ENCODE measurements at places on chromosomes 7 and 10.

DNA sequence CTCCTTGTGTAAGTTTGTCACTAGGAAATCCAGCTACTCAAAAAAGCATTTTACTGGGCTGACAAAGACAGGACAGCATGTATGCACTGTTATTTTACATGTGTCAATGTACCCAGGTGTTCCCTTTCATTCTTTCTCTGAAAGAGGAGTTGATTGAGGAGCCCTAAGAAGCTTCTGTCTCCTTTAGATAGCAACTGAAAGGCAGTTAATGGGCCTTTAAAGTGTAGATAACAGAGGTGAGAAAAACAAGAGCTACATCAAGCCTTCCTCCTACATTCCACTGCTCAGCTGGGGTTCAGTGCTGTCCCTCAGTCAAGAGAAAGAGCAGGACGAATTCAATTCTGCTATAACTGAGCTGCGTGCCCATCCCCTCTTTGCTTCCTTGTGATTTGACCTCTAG, 12.8 kb upstream of the WIPF3 start:
- DNase-seq: no peak

DNA sequence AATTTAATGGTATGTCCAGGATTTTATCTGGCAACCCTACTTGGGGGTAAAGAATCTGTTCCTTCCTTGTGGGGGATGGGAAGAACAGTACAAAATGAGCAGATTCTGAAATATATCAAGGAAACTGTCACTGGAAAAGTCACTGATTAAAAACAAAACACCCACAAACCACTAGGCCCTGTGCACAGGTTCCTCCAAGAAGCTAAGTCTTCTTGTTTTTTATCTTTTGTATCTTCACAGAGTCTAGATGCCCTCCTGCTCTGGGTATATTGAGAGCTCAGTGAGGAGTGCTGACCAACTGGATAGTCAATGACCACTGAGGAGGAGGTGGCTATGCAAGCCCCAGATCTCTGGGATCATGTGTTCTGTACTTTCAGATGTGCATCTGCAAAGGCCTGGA, 86.8 kb upstream of the ANKRD1 start:
- DNase-seq: no peak

DNA sequence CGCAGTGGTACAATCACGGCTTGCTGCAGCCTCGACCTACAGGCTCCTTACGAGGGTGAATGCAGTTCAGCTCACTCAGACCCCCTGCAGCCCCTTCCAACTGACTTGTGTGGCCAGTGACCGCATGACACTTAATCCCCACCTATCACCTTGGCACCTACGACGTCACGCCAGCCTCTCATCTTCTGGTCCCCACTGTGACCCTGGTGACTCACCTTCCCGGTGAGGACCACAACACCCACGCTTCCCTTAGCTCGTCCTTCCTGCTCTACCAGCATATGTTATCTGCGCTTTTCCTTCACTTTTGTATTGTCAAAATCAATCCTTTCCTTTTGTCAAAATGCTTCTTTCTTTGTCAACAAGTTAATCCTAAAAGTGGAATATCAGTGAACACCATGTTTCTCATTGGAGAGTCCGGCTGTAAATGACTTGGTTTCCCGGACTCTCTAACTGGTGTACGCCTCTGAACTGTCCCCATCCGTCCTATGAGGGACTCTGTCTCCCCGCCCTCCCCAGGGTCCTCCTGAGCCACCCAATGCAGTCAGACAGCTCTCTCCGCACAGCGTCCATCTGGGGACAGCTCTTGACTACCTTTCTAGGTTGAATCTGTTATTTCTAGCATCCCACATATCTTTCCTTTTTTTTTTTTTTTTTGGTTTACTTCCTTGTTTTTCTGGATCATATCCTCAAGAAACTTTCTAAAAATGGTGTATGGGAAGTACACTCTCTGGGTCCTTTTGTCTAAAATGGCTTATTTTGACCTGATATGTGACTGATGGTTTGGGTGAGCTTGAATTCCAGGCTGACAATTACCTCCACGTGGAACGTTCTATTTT, 37.3 kb downstream of the CFAP46 start:
- no peak for DNase-seq

GRCh38 chr10:80464557-80465450, 10.7 kb downstream of the TSPAN14 start:
- DNase-seq: no peak

GRCh38 chr7:15932318-15932717, 245.8 kb upstream of the MEOX2 start:
- DNase-seq: no peak

- no peak for DNase-seq
These were observed 91.5 kb upstream of the KIF5B start for GRCh38 chr10:32147730-32148129.

GRCh38 chr10:124285587-124286527, 132.9 kb downstream of the OAT start:
- DNase-seq: no peak

- DNase-seq: no peak
These were observed 48.5 kb downstream of the FEZF1 start for GRCh38 chr7:122256046-122256445.

- no peak for DNase-seq
These were observed 21.9 kb upstream of the FOXP2 start for GRCh38 chr7:114392686-114393085.

DNA sequence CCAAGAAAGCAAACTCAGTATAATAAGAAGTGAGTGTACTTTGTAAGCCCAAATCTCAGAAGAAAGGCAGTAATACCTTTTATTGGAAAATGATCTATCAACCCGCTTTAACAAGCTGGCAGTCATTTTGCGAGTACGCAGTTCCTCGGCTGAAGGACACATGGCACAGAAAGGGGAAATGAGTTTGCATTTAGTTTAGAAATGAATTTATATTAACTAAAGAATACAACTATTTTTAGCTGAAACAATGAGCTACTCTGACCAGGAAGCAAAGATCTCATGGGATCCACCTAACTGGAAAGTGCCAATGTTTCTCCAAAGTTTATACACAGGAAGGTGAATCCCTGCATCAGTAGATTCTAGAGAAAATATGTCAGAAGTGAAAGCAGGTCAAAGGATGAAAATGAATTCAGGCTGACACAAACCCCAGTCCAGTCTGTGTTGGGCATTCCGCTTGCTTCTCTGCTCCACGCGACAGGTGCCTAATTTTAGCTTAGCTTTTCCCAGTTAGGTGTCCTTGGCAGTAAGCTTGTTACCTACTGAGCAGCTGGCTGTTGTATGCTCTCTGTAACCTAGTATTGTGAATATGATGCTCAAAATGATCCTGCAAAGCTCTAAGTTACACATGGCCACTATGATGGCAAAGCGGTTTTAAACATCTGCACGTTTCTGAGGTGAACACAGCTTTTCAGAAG, 112.8 kb downstream of the LARP4B start:
- no peak for DNase-seq

DNA sequence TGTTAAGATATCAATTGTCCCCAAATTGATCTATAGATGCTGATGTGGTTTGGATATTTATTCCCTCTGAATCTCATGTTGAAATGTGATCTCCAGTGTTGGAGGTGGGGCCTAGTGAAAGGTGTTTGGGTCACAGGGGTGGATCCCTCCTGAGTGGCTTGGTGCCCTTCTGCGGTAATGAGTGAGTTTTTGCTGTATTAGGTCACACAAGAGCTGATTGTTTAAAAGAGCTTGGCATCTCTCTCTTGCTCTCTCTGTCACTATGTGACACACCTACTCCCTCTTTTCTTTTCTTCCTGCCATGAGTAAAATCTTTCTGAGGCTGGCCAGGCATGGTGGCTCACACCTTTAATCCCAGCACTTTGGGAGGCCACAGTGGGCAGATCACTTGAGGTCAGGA, 98.2 kb upstream of the KAT6B start:
- DNase-seq: no peak

GRCh38 chr10:25107756-25108155, 67.0 kb upstream of the GPR158 start:
- no peak for DNase-seq

DNA sequence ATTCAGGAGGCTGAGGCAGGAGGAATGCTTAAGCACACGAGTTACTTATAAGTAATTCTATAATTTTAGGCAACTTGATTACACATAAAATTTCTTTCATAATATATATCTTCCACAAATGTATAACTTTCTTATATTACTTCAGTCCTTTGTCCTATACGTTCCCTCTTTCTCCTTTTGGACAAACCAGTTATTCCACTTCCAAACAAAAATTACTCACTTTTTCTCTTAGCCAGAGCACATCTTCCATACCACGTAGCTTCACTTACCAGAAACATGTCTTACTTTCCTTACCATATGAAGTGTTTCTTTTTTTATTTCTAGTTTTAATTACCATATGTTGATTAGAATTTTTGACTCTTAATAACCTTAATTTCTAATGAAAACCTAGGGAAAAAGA, 64.6 kb downstream of the ARL5B start:
- DNase-seq: no peak

GRCh38 chr10:102653060-102653459, 8.8 kb downstream of the TRIM8 start:
- DNase-seq: no peak

GRCh38 chr7:81180573-81180972, 261.7 kb upstream of the SEMA3C start:
- no peak for DNase-seq

DNA sequence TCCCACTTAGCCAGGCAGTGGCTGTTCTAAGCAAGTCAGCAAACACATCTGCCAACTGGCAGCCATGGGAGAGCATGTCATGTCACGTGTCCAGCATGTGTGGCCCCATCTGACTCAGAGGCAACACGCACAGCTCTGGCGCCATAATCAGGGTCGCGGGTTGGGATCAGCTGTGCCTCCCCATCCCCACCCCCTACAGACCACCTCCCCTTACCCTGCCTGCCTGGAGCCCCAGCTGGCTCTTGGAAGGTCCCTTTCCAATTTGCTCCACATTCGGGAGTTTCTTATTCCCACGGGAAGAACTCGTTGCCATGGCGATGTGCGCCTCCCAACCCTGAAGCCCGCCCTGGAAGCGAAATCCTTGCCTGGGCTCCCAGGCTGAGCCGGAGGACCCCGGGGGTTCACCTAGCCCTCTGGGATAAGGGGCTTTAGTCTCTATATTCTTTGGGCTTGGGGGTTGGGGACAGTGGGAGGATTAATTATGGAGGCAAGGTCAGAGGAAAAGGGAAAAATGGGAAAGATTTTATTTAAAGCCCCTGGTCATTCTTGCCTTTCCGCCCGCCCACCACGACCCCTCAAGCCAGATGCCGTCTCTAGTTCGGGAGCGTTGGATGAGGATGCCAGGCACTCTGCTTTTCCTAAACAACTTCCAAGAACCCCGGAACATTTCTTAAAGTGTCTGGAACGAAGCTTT, 283.7 kb downstream of the ZEB1 start:
- no peak for DNase-seq

DNA sequence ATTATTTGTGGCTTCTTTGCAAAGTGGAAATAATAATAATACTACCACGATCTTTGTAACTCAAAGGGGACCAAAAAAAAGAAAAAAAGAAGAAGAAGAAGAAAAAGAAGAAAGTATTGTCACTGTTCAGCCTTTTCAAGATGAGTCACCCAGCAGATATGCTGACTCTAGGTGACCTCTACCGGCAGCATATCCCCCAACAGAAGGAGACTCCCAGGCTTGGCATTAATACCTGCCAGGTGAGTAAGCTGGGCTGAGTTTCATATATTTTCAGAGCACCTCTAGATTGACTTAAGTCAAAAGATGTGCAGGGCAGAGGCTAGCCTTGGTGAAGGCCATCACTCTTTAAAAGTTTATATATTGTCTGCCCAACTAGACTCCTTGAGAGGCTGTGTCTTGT, 30.4 kb upstream of the GPR26 start:
- no peak for DNase-seq

DNA sequence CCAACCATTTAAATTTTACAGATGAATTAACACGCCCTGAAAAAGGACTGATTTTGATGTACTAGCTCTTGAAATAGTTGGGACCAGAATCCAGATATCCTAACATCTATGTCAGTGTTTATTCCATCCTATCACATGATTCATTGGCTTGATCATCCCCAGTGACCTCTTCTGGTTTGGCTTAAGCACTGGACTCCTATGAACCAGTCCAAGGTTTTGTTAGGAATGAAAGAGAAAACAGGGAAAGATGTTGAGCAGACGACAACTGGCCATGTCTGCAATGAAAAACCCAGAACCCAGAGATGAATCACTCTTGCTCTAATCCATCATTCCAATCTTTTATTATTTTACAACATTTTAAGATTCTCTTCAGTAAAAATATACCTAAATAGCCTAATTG, 1080.9 kb downstream of the SORCS1 start:
- DNase-seq: no peak

DNA sequence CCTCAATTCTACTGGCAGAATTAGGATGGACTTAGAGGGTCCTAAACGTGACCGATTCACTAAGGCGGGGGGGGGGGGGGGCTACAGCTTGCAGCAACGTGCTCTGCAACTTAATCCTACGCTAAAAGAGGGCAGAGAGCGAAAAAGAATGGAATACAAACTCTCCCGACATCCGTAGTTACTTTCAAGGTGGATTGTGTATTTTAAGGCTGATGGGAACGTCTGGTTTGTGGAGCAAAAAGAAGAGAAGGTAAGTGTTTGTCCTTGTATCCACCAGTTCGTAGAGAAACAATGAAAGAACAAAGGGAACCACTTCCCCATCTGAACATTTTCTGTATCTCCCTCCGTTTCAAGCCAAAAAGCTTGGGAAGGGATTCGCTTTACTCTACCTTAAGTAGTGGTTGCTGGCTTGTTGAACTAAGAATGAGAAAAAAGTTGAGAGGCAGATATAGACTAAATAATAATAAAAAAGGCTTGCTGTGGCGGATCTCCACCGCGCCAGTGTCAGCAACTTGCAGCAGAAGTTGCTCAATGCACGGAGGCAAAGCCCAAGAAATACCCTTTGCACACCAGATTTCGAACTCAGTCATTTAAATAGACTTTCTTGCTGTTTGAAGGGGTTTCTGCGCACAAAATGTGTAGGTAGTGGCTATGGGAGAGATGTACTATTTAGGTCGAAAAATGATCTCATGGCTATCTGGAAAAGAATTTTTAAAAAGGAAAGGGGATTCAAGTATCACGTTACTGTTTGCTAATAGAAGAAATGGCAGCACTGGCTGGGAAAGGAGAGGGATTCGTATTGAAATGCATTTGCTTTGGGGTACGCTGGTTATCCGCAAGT, 736 bp downstream of the SKIDA1 start:
- DNase-seq: no peak

GRCh38 chr7:40015790-40016296, 65.8 kb downstream of the CDK13 start:
- DNase-seq: no peak

- no peak for DNase-seq
These were observed 39.7 kb downstream of the JAKMIP3 start for GRCh38 chr10:132105302-132105995.

DNA sequence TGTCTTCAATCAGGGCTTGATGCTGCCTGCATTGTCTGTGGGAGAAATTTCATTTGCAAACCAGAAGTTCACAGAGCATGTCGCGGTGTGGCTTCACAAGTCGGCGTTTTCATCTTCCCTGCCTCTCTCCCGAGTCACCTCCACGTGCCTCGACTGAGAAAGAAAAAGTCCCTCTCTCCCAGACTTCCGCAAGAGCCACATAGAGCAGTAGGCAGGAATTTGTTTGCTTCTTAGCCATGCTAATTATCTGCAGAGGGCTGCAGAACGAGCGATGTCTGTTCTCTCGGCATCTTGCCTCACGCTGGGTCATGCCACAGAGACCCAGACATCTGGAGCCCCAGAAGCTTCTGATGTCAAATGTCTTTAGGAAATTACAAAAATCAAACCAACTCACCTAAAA, 272.2 kb downstream of the TCF7L2 start:
- no peak for DNase-seq
